ENCODE measurements at places on chromosomes 6 and 20.

DNA sequence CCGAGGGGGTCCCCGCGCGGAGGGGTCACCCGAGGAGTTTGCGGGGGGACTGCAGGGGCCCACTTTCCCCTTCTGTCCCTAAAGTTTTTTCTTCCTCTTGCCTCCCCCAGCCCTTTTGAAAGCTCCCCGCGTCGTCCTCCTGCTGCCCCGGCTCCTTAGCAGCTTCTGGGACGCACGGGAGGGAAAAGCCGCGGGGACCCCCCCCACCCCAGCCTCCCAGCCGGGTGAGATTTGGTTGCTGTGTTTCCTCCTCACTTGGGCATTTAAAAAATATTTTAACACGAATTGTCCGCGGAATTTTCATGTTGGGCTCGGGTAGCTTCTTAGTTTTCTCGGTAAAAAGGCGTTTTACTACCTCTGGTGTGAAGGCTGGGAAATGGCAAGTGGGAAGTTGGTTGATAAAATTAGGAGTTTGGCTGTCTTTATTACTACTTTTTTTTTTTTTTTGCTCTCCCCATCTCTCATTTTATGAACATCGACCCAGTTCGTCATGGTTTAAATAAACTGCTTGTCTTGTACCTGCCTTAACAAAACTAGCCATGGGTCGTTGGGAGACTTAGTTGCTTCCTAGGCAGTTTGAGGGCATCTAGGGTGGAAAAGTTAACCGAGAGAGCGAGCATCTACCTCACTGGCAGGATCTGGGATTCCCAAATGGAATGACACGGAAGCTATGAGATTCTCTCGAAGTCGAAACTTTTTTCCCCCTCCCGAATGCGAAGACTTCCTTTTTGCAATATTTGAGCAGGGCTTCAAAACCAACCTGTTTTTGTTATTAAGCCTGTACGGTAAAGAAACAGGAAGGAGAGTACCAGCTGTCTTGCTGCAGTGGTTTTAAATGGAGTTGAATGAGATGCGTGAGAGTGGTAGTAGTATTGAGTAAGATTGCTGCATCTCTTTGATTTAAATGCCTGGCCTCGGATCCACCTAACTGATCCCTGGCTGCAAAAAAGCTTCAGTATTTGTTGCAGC is 868 bp downstream of the NCOA3 start:
- DNase-seq: peak; percentile 19

DNA sequence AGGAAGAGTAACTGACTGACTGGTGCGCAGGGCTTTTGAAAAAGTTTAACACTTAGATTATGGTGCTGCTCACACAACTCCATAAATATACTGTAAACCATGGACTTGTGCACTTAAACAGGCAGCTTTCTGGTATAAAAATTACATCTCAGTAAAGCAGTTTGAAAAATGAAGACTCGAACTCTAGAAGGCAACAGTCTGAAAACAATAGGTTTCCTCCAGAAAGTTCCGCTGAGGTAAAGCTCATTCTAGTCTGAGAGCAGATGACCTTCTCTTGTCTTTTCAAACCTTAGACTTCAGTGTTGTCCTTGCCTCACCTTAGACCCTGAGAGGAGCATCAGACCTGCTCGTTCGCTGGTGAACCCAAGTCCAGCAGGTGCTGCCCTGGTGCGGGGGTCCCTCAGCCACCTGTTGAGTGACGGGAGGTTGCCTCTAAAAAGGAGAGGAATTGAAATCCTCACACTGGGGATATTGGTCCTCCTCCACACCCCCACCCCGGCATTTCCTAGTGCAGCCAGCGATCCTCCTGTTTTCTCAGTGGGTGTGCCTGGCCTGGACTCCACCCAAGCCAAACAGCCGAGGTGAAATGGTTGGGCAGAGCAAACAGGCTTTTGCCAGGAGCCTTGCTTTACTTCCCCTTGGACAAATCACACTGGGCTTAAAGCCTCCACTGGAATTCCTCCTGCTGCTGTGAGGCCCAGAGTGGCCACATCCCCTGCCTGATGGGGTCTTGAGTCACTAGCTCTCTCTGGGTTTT is 14.7 kb upstream of the PYGB start:
- DNase-seq: no peak

DNA sequence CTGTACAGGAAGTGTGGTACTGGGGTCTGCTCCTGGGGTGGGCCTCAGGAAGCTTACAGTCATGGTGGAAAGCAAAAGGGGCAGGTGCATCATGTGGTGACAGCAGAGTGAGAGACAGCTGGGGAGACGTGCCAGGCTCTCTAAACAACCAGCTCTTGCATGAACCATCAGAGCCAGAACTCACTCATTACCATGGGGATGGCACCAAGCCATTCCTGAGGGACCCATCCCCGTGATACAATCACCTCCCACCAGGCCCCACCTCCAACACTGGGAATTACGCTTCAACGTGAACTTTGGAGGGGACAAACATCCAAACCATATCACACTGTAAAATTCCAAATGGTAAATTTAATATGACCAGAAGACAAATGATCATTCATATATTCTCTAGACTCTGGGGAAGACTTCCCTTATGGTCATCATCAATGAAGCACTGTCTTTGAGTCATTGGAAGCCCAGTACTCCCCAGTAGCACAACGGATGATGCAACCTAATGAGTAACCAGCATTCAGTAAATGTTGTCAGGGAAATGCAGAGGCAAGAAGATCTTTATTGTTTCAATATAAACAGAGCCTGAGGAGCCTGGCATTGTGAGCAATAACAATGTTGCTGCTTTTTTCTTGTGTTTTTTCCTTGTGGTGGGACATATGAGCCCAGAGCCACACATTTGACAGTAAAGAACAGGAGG is 48.2 kb upstream of the RALY start:
- no peak for DNase-seq

GRCh38 chr20:18272451-18272850 is 15.9 kb upstream of the ZNF133 start:
- DNase-seq: no peak

DNA sequence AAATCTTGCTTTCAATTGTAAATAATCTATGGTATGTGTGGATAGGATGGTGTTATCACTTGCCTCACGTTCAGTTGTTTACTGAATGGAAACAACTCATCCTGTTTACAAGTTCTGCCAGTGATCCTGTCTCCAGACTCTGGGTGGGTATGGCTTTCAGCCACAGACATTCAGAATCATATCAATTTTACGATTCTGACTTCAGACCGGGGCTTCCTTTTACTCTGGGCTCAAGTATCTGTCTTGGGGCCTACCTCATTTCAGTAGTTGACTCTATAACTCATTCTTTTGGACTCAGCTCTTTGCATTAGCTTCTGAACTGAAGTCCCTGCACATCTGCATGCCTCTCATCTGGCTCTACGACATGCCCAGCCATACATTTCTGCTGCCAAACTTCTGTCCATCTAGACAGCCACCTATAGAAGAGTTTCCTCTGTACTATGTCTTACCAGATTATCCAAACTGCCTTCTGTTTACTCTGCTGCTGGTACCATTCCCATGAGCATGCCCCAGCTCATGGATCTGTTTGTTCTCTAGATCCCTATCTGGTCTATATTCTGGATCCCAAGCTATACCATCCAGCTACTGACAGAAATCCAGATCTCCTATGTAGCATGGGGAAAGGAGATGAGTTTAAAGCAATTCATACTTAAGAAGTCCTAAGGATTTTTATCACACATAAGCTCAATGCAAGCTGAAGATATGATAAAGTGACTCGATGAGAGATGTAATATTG is 34.3 kb downstream of the FYN start:
- DNase-seq: no peak

GRCh38 chr6:9398767-9399373 is 963.5 kb upstream of the SLC35B3 start:
- DNase-seq: no peak

DNA sequence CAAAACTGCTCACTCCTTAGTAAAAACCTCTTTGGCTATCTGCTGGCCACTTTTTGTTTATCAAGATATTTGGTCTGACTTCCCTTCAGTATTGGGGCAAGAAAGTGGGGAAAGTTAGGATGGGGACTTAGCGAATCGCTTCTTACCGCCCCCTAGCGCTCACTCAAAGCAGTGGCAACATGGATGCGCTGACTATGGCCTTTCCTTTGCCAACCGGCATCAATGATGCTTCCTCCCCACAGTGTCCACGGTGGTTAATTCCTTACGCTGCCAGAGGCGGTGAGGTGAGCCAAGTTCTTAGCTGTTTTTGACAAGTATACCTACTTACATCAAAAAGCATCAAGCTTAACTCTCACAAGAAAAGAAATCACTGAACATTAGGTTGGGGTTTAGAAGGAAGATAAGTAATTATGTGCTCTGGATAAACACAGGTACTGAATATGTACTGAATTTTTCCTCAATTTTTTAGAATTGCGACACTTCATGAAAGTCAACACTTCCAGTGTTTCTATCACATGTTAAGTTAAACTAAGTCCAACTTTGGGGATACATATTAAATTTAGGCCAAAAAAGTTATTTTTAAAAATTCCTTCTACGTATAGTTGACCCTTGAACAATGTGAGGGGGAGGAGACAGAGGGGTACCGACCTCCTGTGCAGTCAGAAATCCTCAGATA is 86.7 kb downstream of the GMDS start:
- DNase-seq: peak; percentile 24

DNA sequence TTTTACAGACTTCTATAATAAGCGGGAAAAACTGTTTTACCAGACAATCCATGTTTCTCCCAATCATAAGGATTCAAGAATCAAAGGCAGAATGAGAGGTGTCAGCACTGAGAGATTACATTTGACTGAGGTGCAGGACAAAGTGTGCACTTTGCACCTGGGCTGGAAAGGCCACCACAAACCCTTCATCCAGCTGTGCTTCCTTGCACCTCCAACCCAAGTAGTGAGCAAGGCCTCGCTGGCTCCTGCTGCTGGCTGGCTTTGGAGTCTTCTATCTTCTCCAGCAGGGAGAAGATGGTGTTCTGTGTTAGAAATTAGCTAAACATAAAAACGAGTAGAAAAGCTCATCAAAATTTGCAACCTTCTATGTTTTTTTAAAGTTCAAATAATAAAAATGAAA is 77.7 kb downstream of the CHD6 start:
- DNase-seq: no peak

GRCh38 chr6:110432285-110432900 is 17.0 kb upstream of the DDO start:
- no peak for DNase-seq

DNA sequence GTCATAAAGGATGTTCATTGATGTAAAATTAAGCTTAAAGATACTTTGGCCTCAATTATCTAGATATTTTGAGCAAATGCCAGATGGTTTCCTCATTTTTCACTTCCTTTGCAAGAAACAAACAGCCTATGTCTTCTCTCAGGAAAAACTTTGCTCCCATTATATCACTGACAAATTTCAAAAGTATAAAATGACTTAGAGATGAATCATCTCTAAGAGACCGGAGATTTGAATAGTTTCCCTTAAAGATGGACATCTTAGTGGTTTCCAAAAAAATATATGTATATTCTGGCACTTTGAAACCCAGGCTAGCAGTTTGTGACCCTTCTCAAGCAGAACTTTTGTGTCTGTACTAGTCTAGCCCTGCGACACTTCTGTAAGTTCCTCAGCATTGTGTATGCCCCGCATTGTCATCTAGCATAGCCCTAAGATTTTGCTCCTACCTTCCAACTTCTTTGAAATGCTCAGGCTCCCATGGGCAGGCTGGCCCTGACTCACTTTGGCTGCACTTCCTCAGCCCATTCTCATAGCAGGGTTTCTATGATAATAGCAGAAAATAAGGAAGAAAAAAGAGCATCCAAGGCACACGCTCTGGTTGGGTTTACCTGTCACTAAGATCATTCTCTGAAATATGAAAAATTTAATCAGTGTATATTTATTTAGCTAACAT is 25.7 kb upstream of the POU3F2 start:
- no peak for DNase-seq

- peak; percentile 99 for DNase-seq
Observed at GRCh38 chr6:33579828-33580714, at the start of gene BAK1. Gene BAK1 (minus strand): TSS chr6:33580276. CDS start chr6:33577604, 2,672 bp downstream.

GRCh38 chr20:47360297-47361056 is 4.0 kb upstream of the ZMYND8 start:
- peak; percentile 73 for DNase-seq

GRCh38 chr6:143150281-143150680 is 89.6 kb downstream of the AIG1 start:
- DNase-seq: no peak

- peak; percentile 46 for DNase-seq
Observed at GRCh38 chr20:15867899-15868298, 705.3 kb downstream of the KIF16B start.

DNA sequence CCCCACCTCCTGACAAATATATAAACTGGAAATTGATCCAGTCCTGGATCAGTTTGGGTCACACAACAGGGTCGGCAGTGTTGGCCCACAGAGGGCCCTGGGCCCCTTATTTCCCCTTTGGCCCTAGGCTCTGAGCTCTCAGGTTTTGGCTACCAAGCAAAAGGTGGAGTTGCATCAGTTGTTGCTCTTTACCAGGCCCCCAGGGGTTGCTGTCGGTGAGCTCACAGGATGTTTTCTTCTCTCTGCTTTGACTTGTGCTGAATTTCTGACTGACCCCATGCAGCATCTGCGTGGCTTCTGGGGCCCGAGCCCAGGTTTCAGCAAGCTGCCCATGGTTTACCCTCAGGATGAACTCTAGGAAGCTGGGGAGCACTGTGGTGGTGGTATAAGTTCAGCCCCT is 44.6 kb downstream of the PPARD start:
- no peak for DNase-seq

GRCh38 chr6:29834564-29835436 is 7.2 kb downstream of the HLA-G start:
- peak; percentile 68 for DNase-seq

DNA sequence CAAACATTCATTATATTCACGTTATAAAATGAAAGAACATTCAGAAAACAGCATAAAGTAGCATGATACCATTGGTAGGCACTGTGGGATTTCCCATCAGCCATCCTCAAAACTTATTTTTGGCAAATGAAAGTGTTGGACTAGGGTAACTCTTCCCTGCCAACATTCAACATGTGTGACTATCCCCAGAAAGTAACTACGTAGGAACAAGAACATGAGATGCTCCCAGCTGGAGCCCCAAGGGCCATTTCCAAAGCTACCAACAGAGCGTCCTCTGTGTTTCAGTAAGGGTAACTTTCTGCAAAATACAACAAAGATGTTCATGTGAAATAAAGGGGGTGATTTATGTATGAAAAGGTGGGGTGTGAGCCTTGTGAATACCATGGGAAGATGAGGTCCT is 28.4 kb upstream of the PTPN1 start:
- no peak for DNase-seq

DNA sequence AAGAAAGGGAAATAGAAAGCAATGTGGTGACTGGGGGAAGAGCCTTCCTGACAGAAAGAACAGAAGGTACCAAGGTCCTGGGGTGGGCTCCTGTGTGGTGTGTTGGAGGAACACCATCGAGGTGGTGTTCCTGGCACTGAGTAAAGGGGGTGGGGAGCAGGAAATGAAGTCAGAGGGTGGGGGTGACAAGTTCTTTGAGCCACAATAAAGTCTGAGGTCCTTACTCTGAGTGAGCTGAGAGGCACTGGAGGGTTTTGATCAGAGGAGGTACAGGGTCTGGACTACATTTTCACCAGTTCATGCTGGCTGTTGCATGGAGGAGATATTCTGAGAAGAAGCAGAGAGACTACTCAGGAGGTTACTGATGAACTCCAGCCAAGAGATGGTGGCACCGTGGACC is 198.2 kb downstream of the GMPR start:
- no peak for DNase-seq

- no peak for DNase-seq
Observed at GRCh38 chr20:7038029-7038428, 270.5 kb downstream of the BMP2 start.
